Fibroblast of the conjunctiva (primary cell): ENCODE measurements at places on chromosomes 1 and 21.
A peak's percentile ranks its signal among the peaks of the same experiment; 100 is the strongest.

DNA sequence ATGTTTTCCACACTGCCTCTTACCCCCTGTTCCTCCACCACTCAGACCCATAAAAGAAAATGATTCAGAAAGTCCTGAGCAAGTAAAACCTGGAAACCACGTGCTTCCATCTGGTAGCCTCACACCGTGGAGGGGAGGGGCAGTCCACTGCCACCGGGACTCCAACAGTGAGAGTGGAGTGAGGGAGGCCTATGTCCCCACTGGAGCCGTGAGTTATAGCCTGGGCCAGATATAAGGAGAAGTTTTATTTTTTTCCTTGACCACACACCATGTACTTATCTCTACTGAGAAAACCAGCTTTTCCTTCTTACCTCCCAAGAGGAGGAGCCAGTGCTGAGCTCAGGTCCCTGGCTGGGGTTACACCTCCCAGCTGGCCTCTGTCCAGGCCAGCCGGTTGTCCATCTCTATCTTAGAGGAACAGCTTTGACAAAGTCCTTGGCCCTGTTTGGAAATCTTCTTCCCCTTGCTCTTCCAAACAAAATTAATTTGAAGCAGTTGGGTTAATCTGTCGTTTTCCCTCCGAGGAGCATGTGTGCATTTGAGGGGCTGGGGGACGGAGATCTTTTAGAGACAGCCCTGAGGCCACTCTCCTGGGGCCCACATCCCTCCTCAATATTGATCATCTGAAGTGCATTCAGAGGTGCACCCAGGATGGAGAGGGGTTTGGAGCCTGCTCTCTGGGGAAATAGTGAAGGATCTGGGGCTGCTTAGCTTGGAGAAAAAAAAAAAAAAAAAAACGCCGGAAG is 49.1 kb upstream of the SERBP1 start:
- DNase-seq = no peak

- DNase-seq = no peak
Measured at GRCh38 chr1:230867903-230868735, at the start of gene C1orf198. TSS of gene C1orf198 (minus strand) at chr1:230868521. CDS start at chr1:230868512, 9 bp downstream.

DNA sequence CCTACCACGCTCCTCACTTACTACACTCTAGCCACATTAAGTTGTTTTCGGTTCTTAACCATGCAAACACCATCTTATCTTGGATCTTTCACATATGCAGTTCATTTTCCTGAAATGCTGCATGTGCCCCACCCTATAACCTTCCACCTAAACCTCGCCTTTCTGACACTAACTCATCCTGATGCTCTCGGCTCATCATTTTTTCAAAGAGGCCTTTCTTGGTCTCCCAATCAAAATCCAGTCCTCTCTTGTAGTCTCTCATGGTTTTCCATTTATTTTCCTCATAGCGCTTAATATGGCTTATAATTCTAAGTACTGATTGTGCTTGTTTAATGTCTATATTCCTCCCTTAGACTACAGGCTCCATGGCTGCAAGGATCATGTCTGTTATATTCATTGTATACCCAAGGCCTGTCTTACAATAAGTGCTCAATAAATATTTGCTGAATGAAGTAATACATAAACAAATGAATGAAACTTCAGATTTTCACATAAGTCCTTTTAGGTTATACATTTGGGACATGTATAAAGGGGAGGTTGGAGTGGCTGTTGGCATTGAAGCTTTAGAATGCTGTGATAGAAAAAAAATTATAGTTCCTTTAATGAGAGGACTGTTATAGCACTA is 79.2 kb upstream of the CDC42BPA start:
- no peak for DNase-seq

DNA sequence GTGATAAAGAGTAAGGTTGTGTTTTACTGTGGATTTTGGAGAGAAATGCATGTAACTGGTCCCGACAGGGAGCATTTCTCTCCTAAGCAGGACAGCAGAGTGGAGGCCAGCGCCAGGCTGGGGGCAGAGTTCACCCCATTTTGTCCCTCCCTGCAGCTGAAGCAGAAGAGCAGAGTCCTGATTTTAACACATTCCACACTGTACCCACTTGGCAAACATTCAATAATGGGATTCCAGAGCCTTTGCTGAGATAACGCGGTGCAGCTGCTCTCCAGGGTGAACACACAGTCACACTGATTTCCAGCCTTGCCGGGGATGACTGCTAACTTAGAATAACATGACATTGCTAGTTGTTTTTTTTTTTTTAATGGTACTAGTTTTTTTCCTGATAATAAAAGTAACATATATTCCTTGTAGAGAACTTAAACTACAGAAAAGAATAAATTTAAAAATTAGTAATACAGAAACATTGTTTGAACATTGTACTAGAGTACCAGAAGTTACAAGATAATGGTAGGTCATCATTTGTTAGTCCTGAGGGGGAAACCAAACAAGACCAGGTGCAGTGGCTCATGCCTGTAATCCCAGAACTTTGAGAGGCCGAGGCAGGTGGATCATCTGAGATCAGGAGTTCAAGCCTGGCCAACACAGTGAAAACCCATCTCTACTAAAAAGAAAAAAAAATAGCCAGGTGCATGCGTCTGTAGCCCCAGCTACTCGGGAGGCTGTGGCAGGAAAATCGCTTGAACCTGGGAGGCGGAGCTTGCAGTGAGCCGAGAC is 77.2 kb downstream of the SCCPDH start:
- no peak for DNase-seq

DNA sequence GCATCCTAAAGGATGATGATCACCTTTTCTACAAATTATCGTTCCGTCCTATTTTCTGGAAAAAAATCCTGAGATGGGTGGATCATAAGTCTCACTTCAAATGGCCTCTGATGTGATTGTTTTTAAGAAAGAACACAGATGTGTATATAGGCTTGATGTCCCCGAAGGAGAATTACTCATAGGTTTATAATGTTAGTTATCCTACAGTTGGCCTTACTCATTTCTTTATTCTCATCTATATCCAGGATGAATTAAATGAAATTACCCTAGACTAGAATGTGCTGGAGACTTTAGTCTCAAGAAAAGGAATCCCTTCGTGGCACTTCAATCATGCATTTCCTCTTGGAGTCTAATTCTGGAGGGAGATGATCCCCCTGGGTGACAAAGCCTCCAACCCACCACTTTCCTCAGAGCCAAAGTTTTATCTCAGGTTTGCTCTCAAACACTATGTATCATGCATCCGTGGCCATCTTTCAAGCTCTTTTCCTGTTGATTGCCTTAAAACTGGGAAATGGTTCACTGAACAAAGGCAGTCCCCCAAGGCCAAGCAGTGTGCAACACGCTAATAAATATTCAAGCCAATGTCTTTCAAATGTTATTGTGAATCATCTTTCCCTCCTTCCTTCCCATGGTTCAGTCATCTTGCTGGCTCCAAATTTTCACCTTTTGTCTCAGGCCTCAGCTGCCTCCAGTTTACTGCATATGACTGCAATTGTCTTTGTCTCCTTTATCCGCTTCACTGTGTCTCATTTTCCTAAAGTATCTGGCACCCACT is 32.5 kb upstream of the SMYD2 start:
- DNase-seq = no peak

GRCh38 chr1:43227143-43227764 is 42.5 kb upstream of the TMEM125 start:
- peak; percentile 53 for DNase-seq

- DNase-seq = peak; percentile 37
Measured at GRCh38 chr1:48109390-48110013, 112.3 kb upstream of the TRABD2B start.

- DNase-seq = no peak
Measured at GRCh38 chr1:175130649-175131045, 61.9 kb downstream of the KIAA0040 start.
